ENCODE measurements at places on chromosomes 2 and 18.

- DNase-seq: no peak
Measured at GRCh38 chr18:75090336-75090735, 118.6 kb downstream of the PTGR3 start.

DNA sequence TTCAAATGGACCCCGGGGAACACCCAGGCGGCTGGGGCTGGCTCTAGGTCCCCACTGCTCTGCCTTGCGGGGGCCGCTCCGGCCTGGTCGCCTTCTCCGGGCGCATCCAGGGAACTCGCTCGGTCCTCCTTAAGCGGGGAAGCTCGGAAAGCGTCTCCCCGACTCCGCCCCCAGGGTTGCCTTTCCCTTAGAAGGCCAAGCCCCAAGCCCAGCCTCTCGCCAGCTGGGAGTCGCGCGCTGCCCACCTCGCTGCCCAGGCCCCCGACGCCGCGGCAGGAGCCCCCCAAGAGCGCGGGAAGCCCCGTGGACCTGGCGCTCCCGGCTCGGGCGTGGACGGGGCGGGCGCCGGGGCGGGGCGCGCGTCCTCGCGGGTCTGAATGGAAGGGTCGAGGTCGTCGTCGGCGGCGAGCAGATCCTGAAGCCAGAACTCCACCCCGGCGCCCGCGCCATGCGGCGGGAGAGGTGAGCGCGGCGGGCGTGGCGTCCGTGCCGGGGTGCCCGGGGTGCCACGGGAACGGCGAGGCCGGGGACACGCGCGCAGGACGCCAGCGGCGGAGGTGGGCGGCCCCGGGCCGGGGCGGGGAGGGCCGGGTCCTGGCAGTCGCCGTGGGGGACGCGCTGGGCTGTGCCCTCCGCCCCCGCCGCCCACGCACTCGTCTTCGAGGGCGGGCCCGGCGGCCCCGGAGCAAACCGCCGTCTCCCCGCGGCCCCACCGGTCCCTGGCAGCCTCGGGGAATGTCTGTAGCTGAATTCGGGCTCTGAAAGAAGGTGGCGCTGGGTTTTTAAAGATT, at the start of gene BOK:
BOK (plus strand) TSS at position 214 of the 791 bp plus-strand sequence. CDS start 739 bp downstream, outside the sequence.
- no peak for DNase-seq

GRCh38 chr2:145654156-145654555, 1134.2 kb upstream of the ZEB2 start:
- no peak for DNase-seq

GRCh38 chr2:74573747-74574562, 19.4 kb downstream of the DOK1 start:
- no peak for DNase-seq

GRCh38 chr2:176960736-176961520, 251.7 kb upstream of the HNRNPA3 start:
- DNase-seq: no peak

- no peak for DNase-seq
Measured at GRCh38 chr2:69514819-69515218, 77.6 kb upstream of the NFU1 start.

- no peak for DNase-seq
Measured at GRCh38 chr2:70182689-70183088, 8.1 kb downstream of the C2orf42 start.

DNA sequence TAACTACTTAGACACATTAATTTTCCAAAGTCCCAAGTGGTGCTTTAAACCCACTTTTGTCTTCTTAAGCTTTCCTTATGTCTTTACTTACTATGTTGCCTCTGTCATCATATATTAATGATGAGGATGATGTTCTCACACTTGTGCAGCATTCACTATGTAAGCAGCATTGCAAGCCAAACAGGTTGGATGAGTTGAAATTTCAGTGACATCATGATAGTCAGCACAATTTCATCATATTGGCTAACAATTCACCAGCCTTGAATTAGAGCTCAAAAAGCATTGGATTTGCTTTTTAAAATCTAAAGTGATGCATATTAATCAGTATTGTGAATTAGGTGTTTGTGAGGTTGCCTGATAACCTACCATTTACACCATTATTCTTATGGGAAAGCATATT, 7.7 kb downstream of the APLF start:
- no peak for DNase-seq

DNA sequence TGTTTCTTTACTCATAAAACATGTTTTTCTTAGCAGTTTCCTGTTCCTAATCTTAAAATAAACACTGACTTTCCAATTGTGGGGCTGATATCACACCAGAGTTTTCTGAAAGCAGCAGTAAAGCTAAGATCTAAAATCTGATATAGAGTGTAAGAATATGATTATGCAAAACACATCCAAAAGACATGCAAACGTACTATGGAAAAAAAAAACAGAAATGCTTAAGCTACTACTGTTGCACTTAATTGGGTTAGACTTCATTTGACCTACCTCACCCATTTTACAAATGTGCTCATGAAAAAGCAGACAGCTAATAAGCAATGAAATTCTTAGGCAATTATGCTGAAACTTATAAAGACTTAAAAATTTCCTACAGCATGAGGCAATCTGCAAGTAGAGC, 10.5 kb downstream of the CYTIP start:
- no peak for DNase-seq

DNA sequence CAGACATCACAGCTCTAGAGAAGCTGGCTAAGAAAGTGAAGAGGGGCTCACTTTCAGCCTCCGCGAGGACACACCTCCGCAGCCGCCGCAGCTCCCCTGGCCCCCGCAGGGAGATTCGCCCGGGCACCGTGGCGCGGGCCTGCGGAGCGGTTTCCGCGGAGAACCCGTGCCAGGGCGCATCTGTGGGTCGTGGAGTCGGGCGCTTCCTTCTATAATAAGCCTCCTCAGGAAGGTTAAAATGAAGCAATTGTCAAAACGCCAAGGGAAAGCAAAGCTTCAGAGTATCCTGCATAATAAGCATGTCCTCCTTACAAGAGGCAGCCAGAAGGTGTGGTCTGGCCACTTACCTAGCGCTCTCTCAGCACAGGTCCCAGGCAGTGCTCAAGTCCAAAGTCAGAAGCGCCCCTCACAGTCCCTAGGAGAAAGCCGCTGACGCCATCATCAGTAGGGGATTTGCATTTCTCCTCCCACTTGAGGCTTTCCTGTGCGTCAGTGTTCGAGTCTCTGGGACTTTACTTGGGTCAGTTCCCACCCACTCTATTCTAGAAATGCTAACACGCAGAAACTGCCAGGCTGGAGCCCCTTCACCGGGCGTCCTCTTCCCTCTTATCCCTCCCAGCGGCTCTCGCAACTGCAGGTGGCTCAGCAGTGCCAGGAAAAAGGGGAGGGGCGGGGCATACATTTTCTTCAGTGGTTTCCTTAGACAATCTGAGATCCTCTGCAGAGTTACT, at the start of gene STAT4:
STAT4 (minus strand) TSS at position 395 of the 731 bp plus-strand sequence. CDS start 2,791 bp downstream, outside the sequence.
- DNase-seq: peak; percentile 68

DNA sequence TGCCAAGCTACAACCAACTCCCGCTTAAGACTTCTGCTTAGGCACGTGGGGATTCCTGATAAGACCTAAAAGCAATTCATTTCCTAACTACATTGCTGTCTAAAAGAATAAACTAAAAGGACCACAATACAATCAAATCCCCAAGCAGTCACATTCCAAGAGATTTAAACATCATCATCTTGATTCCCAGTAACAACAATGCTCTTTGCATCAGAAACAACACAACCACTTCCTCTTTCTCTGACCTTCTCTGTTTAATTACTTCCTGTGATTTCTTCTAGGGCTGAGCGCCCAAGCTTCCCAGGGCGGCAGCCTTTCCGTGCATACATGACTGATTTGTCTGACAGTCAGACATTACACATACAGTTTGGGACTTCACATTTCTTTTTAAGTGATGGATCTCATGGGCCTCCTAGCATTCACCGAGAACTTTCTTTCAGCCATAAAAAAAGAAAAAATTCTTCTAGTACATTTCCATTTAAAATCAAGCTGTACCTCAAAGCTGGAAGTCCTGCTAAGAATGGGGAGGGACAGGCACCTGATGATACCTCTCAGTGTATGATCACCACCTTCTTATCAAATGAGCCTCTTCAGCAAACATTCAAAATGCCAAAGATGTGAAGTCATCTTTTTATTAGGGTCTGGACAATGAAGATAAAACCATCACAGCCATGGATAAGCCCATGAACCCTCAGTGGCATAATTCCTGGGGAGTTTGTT, 11.5 kb downstream of the SPRED2 start:
- no peak for DNase-seq

GRCh38 chr2:120254178-120254577, 1.5 kb downstream of the RALB start:
- DNase-seq: no peak

- no peak for DNase-seq
Measured at GRCh38 chr2:233474308-233475160, 92.0 kb downstream of the USP40 start.
